Bronchial epithelial cell (primary cell): ENCODE measurements at places on chromosomes 4 and X.

DNA sequence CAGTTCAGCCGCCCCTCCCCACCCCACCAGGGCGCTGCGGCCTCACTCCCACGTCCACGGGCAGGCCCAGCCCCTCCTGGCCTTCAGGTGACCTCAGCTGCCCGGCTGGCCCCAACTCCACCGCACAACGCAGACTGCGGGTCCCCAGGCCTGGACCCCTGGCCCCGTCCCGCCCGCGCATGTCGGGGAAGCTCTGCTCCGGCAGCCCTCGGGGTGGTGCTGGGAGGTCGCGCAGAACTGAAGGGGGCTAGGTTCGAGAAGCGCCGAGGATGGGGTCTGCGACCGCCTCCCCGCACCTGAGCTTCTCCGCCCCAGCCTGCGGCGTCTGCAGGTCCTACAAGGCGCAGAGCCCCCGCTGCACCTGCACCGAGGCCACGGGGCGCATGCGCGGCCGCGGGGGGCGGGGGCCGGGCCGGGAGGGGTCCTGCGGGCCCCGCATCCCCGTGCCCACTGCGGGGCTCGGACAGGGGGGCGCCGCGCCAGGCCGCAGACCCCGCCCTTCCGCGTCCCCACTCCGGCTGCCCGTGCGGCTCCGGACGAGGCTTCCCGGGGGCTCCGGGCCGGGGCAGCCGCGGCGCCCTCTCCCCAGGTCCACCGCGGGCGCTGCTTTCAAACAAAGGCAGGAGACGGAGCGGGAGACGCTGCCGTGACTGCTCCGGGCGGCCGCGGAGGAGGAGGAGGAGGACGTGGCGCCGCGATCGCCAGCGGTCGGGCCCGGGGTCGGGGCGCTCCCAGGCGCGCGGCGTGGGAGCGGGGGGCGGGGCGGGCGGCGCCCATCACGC lies 672 bp upstream of the NAT8L start:
- DNase-seq = no peak

GRCh38 chrX:107549504-107549903 lies 78.8 kb upstream of the PRPS1 start:
- DNase-seq = no peak

DNA sequence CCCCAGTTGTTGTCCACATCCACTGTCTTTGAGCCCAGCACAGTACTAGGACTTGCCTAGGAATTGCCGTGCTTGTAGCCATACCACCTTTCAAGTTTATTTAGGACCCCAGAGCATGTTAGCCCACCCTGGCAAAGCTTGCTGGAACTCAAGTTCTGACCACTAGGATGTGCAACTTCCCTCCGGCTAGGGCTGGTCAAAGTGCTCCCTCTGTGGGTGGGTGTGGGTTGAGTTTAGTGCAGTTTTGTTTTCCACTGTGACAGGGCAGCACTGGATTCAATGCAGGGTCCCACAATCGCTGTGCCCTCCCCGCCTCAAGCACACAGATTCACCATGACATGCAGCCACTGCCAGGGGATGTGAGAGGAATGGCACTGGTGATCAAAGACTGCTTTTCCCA lies 96.0 kb downstream of the RASGEF1B start:
- no peak for DNase-seq

DNA sequence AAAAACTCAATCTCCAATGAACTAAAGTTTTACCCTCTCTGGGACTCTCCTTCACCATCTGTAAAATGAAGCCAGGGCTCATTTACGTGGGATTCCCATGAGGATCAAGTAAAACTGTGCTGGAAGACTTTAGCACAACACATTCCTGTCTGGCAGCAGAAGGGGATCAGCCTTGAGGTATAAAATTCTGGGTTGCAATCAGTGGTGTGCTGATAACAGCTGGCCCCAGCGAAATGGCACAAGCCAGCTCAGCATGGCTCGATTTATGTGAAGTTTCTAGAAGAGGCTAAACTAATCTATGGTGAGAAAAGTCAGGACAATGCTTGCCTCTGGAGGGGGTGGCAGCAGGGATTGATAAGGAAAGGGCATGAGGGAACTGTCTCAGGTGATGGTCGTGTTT lies 28.4 kb downstream of the ZNF630 start:
- no peak for DNase-seq

DNA sequence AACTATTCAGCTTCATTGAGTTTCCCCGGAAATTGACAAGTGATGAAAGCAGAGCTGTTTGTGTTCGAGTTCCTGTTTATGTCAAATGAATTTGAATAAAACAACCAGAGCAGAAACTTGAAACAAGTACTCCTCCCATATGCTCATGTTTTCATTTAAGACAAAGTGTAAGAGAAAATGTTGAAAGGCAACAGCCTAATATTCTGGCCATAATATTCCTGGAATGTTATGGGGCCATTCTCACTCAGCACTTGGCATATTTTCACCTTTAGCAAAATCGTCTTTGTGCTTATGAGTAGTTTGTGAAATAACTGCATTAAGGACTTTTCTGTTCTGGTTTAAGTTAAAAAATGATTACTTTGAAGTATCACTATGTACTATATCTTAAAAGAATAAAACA lies 276.0 kb upstream of the FAT1 start:
- no peak for DNase-seq

DNA sequence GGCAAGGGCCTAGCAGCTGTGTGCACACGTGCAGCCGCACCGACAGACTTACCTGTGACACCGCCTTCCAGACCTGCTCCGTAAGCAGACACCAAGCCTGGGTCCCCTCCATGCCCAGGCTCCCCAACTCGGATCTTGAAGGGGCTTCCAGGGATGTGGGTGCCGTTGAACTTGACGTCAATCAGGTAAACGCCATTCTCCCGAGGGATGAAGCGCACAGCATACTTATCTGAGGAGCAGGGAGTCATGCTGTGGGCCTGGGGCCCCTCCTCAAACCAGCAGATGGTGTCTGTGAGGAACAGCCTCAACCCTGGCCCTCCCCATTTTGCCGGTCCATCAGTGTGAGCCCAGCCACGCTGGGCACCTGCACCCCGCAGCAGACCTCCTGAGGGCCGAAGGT lies 24.5 kb downstream of the FLNA start:
- DNase-seq = no peak

DNA sequence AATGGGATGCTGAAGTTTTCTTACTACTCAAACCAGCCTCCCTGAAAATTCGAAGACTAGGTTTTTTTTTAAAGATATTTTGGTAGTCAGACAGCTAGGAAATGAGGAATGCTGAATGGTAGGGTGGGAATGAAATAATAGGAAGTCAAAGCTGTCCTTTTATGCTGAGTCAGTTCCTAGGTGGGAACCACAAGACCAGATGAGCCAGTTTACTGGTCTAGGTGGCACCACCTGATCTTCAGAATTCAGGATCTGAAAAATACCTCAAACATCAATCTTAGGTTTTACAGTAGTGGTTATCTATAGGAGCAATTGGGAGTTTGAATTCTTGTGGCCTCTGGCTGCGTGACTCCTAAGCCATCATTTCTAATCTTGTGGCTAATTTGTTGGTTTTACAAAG lies 183.1 kb upstream of the GALNT7 start:
- DNase-seq = peak; percentile 83

DNA sequence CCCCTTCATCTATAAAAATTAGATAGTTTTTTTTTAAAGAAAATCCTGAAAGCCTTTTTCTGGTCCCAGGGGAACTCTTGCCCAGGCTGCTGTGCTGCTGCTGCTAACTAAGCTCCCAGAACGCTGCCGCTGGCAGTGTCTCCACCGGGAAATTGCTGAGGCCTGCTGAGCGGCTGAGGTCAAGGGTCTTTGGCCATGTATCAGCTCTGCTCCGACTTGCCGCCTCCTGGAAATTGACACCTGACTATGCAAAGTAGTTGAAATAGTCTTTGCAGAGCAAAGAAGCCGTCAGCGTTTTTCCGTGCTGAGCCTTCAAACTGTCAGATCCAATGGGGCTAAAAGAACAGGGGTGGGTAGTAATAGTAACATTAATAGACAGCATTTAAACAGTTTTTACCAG lies 839 bp downstream of the QDPR start:
- DNase-seq = peak; percentile 8

- peak; percentile 12 for DNase-seq
Measured at GRCh38 chr4:39569209-39569608, 42.0 kb upstream of the UGDH start.

DNA sequence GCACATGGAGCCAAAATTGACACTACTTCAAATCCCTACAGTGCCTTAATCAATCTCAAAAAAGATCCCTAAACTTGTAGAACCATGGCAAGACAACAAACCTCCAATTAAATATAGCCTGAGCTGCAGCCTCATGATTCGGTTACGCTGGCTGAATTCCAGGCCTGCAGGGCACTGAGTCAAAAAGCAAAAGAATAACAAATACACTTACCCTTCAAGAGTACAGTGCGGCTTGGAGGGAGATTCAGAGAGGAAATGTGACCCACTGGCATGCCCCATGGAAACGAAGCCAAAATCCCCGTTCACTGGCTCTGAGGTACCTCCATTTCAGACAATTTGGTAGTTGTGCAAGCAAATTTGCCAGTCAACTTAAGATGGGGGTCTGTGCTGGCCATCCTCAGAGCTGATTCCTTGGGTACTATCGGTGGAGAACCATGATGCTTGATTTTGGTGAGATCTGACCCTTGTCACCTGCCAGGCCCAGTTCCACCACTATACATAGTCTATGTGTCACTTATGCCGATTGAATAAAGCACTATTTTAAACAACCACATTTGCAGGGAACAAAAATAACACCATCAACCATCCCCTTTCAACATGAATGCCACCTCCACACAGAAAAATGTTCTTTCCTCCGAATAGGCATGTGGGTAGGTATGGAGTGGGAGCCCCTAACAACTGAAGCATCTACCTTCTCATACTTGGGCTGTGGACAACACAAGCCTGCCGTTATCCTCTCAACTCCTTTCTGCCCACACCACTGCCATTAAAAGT lies 2.1 kb downstream of the C4orf54 start:
- peak; percentile 91 for DNase-seq

DNA sequence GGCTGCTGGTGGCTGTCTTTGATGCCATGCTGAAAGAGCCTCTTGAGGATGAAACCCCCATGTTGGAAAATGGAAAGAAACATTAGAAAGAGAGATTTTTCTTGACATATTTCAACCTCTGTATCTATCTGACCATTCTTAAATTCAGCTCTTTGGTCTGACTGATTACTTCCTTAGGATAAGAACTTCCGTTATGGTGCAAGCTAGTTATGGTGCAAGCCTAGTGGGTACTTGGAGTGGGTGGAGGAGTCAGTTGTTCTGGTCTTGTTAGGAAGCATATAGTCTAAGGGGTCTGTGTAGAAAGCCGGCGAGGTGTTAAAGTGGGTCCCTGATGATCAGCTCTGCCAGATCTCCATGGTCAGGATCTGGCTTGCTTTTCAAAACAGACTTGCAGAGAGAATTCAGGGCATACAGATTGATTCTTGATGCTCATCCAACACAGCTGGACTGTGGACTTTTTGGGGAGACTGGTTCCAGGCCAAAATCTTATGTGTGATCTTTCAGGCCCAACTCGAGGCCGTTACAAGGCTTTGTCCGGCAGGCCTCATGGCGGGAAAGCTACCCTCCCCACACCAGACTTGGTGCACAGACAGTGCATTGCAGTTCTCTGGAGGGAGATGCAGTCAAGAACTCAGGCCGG lies 82.8 kb upstream of the BOD1L1 start:
- DNase-seq = no peak

DNA sequence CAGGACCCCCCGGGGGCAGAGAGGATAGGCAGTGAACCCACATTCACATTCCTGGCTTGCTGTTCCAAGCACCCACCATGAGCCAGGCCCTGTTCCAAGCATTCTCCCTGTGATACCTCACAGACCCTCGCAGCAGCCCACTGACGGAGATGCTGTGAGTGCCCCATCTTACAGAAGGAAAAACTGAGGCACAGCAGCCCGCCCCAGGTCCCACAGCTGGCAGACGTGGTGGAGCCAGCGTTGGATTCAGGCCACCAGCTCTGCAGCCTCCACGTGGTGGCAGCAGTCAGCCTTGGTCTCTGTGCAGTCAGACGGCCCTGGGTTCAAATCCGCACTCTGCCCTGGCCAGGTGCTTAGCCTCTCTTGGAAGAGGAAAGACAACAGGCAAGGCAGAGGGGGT lies 16.8 kb downstream of the MAN2B2 start:
- no peak for DNase-seq

DNA sequence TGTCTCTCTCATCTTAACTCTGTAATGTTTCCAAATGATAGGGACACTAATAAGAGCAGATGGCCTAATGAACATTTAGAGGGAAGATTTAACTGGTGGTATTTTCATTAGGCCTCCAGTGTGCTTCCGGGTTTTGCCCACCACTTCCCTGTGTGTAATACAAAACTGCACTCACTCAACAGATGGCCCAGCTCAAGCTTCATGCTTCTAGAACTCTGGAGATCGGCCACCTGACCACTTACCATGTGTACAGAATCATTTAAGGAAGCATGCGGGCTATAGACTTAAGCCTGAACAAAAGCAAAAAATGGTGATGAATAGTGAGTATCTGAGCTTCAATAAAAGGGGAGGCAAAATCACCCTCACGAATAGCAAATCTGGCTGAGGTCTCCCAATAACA lies 89.3 kb downstream of the SH2D1A start:
- no peak for DNase-seq

- no peak for DNase-seq
Measured at GRCh38 chr4:147626903-147627302, 9.7 kb downstream of the TMEM184C start.

DNA sequence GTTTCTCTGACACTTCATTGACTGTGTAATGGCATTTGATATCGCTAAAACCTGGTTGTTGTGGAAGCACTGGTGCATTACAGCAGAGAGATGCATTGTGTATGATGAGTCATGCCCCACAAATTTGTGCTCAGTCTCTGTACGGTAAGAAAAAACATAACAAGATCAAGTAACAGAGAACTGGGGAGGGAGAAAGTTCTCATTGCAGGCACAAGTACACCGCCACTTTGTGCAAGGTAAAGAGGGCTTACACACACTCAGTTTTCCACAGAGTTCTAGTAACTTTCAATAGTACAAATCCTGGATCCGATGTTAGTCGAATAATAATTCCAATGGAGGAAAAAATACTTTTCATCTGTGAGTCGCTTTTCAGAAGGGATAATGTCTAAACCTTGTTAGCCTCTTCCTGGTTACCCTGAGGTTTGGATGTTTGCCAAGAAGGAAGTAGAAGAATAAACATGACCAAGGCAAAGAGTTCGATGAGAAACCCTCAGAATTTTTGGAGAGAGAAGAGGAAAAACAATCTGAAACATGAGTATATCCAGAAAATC lies 512.5 kb upstream of the SLIT2 start:
- peak; percentile 91 for DNase-seq

- no peak for DNase-seq
Measured at GRCh38 chr4:26226629-26227376, 94.0 kb upstream of the RBPJ start.

GRCh38 chr4:127249066-127249766 lies 383.5 kb upstream of the INTU start:
- peak; percentile 5 for DNase-seq

DNA sequence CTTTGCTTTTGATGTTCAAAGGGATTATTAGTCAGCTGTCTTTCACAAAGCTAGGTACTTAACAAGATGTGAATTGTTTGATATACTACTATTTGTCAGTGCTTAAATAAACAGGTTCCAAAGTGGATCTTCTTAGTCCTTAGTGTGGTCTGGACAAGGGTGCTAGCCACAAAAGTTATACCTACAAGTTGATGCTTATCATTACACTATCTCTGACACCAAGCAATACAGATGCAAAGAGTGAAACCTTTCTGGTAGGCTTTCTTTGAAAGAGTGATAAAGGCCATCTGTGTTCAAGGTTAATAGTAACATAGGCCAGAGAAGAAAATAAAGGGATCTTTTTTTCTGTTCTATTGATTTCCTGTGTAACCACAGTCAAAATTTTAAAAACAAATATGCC lies 12.2 kb upstream of the RBPJ start:
- no peak for DNase-seq
